ENCODE measurements at places on chromosomes 5 and 9.

- DNase-seq = no peak
These were observed 186.6 kb downstream of the DOCK8 start for GRCh38 chr9:401223-401622.

- DNase-seq = peak; percentile 18
These were observed 3.2 kb upstream of the SET start for GRCh38 chr9:128685636-128686489.

GRCh38 chr9:130713286-130713960 lies 19.8 kb downstream of the EXOSC2 start:
- no peak for DNase-seq

DNA sequence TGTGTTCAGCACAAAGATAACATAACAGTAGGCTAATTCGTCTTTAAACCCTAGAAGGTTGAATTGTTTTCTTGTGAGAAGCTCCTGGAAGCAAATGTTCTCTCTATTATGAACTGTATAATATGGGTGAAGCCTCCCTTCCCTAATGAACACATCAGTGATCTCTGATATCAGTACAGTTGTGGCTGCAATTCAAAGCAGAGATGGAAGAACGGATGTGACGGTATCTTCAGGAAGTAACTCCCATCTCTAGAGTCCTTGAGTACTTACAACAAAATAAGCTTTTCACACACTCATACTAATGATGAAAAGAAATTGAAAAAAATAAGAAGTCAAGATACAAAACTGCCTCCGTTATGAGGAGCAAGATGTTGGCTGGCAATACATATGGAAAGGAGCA lies 4.5 kb downstream of the HCN1 start:
- DNase-seq = no peak

GRCh38 chr9:116868201-116868600 lies 181.1 kb downstream of the TRIM32 start:
- DNase-seq = no peak

Measured in activated T-helper 9 cell treated with anti-CD3 and anti-CD28 coated beads, Interleukin-2, amount 50 U/mL, for 16 hours (primary cell).